ENCODE measurements at places on chromosomes 11 and 22.

DNA sequence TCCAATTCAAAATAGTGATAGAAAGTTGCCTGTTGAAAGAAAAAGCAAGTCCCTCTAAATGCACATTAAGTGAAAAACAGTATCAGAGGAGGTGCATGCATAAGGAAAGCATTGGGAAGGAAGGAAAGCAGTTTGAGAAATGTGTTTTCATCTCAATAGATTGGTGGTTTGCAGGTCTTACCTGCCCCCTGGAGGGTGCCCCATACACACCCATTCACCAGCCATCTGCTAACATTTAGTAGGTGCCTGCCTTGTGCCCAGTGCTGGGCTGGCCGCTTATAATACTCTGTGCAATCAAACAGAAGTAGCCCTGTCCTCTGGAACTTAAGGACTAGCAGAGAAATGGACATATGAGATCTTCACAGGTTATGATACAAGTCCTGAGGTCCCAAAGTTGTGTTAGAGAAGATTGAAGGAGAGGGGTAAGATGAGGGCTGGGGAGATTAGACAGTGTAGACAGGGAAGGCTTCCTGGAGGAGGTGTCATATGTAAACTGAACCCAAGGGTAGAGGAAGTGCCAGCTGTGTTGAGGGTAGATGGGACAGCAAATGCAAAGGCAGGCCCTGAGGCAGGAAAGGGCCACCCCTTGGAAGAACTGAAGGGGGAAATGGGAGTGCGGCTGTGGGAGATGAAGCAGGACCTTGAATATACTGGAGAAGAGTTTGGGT, 184.2 kb downstream of the MN1 start:
- H3K27me3 ChIP-seq, result peaks cover 38% of the 10 kb centered on the region
- DNase-seq, result no peak
- no peak overlapping the region for H3K4me3 ChIP-seq
- H3K4me1 ChIP-seq, result peaks cover 16% of the 10 kb centered on the region
- no peaks in the 10 kb centered on the region for H3K36me3 ChIP-seq

DNA sequence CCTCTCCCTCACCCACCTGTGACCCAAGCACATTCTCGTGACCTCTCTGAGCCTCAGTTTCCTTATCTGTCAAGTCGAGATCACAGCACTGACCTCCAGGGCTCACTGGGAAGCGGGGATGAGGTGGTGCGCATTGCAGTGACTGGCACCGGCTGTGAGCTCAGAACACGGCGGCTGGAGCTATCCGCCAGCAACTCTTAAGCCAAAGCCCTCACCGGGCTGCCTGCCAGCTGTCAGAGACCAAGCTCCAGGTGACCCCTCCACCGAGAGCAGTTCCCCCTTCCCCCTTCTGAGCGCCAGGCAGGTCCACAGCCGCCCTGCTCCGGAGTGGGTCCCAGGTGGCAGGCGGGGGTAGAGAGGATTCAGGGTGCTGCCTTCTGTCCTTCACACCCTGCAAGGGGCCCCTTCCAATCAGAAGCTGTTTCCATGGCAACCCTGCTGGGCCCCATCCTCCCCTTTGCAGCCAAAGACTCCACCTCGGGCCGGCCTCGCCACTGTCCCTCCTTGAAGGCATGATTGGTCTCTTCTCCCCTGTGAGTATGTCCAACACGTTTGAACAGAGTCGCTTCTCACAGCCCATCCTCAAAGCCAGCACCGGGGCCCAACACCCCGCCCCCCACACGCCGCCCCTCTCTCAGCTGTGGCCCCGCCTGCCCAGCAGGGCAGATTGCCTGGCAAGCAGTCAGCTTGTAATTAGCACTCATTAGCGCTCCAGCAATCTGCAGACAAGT, 98.7 kb downstream of the WNT7B start:
- H3K36me3 ChIP-seq, result peaks cover 4% of the 10 kb centered on the region
- H3K4me1 ChIP-seq, result peaks cover 34% of the 10 kb centered on the region
- no peak overlapping the region for H3K27ac ChIP-seq

DNA sequence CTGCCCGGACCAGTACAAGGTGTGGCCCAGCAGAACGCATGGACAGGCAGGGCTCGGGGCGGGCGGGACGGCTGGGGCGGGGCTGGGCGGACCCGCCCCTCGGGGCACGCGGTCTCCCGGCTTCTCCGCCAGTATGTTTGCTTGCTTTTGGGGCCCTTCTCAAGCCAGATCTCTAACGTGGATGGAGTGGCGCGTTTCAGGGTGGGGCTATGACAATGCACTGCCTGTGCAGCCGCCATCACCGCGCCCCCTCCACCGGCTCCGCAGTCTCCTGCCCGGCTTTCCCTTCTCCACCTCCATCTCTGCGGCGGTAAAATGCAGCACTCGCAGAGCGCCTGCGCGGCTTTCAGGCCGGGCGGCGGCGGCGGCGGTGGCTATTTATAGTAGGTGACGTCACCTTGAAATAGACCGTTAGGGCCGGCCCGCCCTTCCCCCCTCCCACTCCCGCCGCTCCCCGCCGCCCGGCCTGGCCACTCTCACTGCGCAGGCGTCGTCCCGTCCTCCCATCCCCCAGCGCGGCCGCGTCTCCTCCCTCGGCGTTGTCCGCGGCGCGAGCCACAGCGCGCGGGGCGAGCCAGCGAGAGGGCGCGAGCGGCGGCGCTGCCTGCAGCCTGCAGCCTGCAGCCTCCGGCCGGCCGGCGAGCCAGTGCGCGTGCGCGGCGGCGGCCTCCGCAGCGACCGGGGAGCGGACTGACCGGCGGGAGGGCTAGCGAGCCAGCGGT, at the start of gene YWHAH:
Gene YWHAH (plus strand): TSS at position 558 of the 722 bp plus-strand sequence. CDS start 199 bp downstream, outside the sequence.
- peaks cover 17% of the 10 kb centered on the region for H3K36me3 ChIP-seq
- peak within 1 kb of the TSS; percentile 84 for H3K4me3 ChIP-seq
- peaks cover 18% of the 10 kb centered on the region for H3K4me1 ChIP-seq
- peak; percentile 98 for DNase-seq

DNA sequence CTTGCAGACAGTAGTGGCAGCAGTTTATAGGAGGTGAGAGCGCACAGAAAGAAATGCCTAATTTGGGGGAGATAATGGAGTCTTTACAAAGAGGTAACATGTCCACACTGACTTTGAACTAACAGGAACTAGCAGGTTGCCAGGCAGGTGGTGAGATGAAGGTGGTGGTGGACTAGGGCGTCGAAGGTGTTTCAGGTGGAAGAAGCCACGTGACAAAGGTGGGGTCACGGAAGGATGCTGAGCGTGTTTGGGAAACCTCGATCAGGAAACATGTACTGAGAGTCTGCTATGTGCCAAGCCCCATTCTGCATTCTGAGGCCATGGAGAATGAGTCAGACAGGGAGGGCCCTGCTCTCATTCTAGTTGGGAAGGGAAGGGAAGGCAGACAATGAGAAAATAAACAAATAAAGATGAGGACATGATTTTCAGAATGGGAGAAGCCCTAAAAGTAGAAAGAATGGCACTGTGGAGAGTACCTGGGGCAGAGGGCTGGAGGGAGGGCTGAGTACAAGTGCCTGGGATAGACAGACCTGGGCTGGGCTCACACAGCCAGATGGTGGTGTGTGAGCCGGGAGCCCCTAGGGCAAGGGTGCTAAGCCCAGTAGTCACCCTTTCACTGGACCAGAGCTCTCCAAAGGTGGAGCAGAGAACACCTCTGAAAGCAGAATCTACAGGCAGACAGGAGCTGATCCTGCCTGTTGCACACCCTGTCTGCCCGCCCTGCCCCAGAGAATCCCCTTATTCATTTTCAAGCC, 16.2 kb upstream of the NNMT start:
- H3K4me1 ChIP-seq, result peaks cover 19% of the 10 kb centered on the region
- H3K27ac ChIP-seq, result no peak overlapping the region
- DNase-seq, result no peak
- H3K36me3 ChIP-seq, result no peaks in the 10 kb centered on the region

- H3K27ac ChIP-seq, result no peak overlapping the region
- H3K36me3 ChIP-seq, result no peaks in the 10 kb centered on the region
- peak; percentile 76 for DNase-seq
These were observed 5.8 kb upstream of the MIEF1 start for GRCh38 chr22:39496131-39496838.

DNA sequence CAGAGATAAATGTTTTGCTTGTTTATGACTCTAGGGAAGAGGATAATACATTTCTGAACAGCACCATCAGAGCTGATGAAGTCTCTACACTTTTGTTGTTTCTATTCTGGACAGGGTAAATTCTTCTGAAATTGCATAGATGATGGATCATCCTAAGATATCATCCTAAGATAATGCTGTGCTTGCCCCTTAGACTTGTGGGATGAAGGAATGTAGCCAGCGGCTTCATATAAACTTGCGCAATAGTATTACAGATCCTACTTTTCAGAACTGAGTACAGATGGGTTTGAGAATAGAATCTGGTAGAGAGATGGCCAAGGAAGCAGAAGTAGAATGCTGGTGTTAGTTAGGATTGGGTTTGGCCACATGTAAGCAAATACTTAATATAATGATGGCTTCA, 61.0 kb downstream of the NCAM1 start:
- no peak overlapping the region for H3K4me3 ChIP-seq
- H3K4me1 ChIP-seq, result peaks cover 11% of the 10 kb centered on the region
- no peak overlapping the region for H3K27ac ChIP-seq
- no peak for DNase-seq

DNA sequence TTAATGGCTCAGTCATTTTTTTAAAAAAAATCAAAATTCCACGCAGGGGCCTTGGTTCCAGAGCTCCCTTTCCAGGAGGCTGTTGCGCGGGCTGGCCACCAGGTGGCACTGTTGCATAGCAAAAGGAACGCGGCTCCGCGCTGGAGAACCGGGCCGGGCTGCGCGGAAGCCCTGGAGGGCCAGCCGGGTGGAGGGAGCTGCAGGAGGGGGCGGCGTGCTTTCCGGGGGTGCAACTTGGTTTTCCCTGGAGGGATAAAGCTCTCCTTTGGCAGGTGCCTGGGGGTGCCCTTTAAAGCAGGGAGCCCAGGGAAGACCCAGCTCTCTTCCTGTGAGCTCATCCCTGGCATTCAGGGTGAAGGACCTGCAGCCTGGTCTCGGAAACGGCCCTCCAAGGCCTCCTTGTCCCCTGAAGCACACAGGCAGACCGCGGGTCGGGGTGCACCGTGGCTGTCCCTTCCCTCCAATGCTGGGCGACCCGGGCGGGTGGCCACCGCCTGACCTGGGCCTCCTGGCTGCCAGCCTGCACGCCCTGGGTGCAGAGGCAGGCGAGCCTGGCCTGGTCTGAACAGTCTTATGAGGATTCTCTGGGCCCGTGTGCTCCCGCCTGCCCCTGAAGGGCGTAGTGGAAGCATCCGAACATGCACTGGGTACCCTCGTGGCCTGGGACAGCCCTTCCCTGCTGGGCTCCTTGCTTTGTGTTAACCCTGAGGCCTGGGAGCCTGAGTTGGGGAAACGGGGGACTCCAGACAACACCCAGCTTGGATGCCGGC, 23.4 kb downstream of the KRTAP5-5 start:
- H3K4me3 ChIP-seq, result no peak overlapping the region
- no peak overlapping the region for H3K27ac ChIP-seq
- peaks cover 24% of the 10 kb centered on the region for H3K27me3 ChIP-seq
- peak; percentile 93 for DNase-seq
- H3K4me1 ChIP-seq, result peaks cover 22% of the 10 kb centered on the region

DNA sequence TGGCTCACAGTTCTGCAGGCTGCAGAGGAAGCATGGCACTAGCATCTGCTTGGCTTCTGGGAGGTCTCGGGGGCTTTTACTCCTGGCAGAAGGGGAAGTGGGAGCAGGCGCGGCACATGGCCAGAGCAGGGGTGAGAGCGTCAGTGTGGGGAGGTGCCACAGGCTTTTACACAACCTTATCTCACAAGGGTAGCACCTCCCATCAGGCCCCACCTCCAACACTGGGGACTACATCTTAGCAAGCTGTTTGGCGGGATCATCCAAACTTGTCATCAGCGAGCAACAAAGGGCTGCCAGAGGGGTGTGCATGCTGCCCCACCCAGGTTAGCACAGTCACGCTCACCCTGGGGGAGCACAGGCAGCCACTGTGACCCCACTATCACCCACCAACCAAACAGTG, 18.9 kb upstream of the YPEL1 start:
- no peak overlapping the region for H3K4me3 ChIP-seq
- H3K27ac ChIP-seq, result peak overlapping the region; percentile 86
- no peaks in the 10 kb centered on the region for H3K27me3 ChIP-seq

- no peak overlapping the region for H3K27ac ChIP-seq
- H3K4me1 ChIP-seq, result peaks cover 37% of the 10 kb centered on the region
- H3K27me3 ChIP-seq, result no peaks in the 10 kb centered on the region
- no peak for DNase-seq
- H3K4me3 ChIP-seq, result no peak overlapping the region
These were observed 10.0 kb downstream of the PPM1F start for GRCh38 chr22:21942407-21943343.

GRCh38 chr11:101262995-101263394, 133.4 kb upstream of the PGR start:
- peaks cover 12% of the 10 kb centered on the region for H3K4me1 ChIP-seq
- peaks cover 4% of the 10 kb centered on the region for H3K27me3 ChIP-seq
- H3K27ac ChIP-seq, result no peak overlapping the region

DNA sequence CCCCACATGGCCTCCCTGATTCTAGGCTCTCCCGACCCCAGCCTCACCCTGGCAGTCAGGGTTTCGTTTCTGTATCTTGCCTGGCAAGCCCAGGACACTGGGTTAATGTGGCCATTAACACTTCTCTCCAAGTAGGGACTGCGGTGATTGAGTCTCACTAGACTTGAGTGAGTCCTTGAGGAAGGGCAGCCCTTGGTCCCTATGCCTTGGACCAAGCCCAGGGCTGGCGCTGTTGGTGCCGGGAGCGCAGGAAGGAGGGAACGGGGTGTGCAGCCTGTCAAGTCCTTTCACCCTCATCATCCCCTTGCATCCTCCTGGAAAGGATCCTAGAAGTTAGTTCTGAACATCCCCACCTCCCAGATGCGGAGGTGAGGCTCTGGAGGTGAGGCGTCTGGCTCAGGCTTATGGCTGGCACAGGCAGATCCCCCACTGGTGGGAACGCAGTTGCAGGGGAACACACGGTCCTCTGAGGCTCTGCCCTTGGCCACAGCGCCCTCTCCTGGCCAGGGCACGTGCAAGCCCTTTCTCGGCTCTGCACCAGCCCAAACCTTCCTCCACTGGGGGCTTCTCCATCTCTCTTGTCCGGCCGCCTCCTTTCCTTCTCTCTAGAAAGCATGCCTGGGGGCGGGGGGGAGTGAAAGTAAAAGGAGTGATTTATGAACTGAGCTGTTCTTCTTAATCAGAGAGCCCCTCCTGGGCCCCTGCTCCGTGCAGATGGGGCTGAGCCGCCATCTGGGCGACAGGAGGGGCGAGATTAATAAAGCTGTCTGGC, 56.7 kb downstream of the TP53I11 start:
- H3K4me3 ChIP-seq, result no peak overlapping the region
- DNase-seq, result peak; percentile 86

DNA sequence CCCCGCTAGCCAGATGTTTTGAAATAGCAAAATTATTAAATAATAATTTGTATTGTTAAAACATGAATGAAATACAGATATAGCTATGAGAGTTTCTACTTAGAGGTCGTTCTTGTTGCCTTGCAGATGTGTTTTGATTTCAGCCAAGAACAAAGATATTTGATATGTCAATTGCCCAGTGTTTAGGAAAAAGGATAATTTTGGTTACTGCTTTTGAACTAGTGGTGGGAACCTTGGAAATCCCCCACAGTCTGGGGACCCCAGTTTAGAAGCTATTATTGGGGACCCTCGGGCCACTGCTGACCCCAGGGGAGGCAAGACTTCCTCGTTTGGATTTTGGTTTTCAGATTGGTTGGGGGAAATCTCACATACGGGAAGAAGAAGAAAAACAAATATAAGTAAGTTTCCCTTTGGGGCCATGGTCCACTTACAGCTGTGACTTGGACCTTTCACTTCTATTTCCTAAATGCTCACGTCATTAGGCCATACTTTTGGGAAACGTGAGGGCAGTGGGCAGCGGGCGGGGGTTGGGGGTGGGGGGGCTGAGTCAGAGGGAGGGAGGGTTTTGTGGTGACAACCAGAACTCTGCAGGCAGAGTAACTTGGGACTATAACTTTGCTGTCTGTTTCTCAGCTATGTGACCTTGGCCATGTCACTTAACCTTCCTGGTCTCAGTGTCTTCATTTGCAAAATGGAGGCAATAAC, 37.0 kb downstream of the LDLRAD3 start:
- no peak overlapping the region for H3K4me3 ChIP-seq
- no peak for DNase-seq
- H3K36me3 ChIP-seq, result peaks cover 34% of the 10 kb centered on the region
- peaks cover 5% of the 10 kb centered on the region for H3K27me3 ChIP-seq
- peaks cover 71% of the 10 kb centered on the region for H3K4me1 ChIP-seq
